Stimulated activated CD8-positive, alpha-beta memory T cell treated with anti-CD3 and anti-CD28 coated beads, Interleukin-2, amount 100 ng/mL, for 48 hours (primary cell): ENCODE measurements at places on chromosomes 12 and 14.

GRCh38 chr12:11965258-11965910 is 105.4 kb upstream of the BCL2L14 start:
- no peak for DNase-seq

DNA sequence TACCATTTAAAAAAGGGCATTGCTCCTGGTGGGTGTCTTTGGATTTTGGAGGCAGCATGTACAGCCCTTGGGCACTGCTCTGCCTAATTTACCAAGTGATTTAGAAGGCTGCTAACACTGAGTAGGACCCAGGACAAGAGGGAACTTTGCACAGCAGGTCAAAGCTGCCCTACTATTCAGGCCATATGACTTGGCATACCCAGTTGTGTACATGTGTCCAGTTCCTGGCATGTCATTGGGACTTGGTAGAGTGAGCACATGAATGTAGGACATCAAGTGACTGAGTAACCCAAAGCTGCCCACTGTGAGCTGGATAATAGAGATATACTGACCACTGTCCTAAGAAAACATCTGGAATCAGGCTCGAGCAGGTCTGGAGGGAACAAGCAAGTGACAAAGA is 15.7 kb downstream of the CDKL1 start:
- no peak for DNase-seq

DNA sequence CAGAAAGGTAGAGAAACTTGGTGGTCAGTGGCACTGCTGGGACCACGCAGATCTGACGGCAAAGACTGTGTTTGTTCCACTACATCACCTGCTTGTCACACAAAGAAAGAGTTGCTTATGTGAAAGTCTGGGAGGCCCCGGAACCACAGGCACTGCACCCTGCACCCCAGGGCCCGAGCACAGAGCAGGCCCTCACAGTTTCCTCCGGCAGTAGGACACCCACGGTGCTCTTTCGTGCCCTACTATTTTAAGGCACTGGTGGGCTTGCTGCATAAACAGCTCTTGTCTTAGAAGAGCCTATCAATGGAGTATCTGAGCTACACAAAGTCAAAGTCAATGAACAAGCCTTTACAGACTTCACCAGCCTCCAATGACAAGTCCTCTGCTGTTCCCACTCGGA is 8.0 kb downstream of the LGMN start:
- no peak for DNase-seq

DNA sequence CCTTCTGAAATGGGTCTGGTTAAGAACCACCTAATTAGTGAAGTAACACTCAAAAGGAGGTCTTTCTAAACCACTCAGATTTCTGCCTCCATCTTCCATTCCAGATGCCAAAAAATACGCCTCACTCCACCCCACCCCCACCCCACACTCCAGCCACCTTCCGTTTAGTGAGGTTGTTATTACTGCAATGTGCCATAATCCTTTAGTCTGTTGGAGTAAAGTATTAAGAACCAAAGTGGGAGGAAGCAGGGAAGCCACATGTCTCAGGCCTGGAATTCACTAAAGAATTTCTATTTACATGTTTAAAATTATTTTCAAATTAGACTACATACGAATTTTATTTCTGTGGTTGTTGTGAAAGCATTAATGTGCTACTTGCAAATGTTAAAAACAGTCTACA is 7.4 kb downstream of the KIF21A start:
- DNase-seq: no peak

DNA sequence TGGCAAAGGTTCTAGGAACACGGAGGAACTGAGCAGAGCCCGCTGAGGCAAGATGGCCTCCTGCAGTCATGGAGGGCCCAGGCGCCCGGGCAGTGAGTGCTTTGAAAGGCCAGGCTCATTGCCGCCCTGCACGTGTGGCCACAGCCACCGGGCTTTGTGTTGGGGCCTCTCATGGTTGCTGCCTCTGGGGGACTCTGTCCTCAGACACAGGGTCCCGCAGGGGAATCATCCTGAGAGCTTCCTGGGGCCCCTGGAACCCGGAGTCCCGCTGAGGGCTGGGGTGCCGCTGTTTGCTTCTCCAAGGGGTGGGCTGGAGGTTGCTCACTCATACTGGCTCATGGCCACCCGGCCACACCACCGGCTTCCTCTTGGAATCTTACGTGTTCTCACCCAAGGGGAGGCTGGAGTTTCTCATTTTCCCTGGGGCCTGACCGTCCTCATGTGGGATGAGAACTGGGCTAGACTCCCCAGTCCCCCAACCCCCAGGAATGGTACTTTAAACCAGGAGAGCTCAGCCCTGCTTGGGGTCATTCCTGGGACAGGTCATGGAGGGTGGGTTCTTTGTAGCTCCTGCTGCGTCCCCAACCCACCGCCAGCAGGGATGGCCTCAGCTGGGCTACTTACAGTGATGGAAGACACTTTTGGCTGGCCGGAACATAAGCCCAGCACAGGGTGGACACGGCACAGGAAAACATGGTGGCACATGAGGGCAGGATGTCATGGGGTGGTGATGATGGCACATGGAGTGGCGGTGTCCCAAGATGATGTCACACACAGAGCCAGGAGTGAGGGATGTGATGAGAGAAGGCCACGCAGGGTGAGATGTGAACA is 21.1 kb upstream of the LRTM2 start:
- no peak for DNase-seq

DNA sequence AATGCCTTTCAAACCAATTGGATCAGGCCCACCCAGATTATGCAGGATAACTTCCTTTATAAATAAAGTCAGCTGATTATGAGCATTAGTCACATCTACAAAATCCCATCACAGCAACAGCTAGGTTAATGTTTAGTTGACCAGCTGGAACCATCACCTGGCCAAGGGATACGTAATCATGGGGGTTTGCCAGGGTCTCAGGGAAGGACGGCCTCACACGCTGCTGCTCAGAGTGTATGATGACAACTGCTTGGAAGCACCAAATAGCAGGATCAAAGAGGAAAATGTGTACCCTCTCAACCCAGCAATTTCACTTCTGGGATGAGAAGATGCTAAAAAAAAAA is 162.6 kb downstream of the SLC15A4 start:
- no peak for DNase-seq

GRCh38 chr14:36880276-36880675 is 218.6 kb downstream of the PAX9 start:
- no peak for DNase-seq

DNA sequence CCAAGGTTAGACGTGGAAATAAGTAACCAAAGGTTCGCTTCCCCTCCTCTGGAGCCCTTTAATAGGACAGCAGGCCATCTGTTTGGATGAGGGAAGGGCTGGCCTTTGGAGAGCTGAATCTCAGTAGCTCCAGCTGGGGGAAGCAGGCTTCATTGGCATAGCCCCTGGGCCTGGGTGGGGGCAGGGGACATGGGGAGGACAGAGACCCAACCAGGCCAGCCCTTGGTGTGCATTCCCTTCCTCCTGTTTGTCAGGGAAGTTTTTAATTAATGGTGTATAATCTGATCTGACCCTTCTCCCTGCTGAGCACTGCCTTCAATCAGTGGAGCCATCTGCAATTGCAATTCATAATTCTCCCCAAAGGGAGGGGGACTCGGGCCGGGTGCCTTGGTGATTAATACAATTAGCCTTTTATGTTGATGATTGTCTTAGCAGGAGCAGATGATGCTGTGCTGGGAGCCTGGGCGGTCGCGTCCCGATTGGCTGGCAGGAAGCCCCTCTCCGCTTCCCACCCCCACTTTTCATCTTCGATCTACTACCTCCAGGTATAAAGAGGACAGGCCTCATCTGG is 6.4 kb downstream of the AQP6 start:
- DNase-seq: no peak

- DNase-seq: no peak
Observed at GRCh38 chr12:125387206-125387605, 322.0 kb downstream of the AACS start.

DNA sequence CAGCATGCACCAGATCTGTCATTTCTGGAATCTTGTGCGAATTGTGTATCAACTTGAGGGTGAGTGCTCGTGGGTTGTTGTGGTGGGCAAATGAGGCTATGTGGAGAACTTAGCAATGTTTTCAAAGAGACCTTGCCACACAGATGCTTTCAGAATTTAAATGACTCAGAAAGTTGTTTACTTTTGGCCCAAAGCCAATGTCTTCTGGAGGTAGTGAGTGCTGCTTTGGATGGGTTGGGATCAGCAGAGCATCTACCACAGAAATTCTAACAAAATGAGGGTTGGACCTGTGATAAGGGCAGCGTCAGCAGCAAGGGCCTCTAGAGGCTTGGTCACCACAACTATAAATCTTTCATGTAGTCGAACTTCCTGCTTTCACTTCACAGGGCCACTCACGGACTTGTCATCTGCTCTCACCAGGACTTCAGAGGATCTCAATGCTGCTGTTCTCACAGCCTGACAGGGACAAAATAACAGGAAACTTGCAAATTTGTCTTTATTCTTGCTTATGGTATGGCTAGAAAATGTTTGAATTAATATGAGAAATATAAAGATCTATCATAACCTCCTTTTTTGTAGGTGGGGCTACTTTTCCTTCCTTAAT is 111.4 kb downstream of the DACT1 start:
- DNase-seq: peak; percentile 3

- no peak for DNase-seq
Observed at GRCh38 chr12:67534681-67535080, 113.9 kb upstream of the DYRK2 start.

DNA sequence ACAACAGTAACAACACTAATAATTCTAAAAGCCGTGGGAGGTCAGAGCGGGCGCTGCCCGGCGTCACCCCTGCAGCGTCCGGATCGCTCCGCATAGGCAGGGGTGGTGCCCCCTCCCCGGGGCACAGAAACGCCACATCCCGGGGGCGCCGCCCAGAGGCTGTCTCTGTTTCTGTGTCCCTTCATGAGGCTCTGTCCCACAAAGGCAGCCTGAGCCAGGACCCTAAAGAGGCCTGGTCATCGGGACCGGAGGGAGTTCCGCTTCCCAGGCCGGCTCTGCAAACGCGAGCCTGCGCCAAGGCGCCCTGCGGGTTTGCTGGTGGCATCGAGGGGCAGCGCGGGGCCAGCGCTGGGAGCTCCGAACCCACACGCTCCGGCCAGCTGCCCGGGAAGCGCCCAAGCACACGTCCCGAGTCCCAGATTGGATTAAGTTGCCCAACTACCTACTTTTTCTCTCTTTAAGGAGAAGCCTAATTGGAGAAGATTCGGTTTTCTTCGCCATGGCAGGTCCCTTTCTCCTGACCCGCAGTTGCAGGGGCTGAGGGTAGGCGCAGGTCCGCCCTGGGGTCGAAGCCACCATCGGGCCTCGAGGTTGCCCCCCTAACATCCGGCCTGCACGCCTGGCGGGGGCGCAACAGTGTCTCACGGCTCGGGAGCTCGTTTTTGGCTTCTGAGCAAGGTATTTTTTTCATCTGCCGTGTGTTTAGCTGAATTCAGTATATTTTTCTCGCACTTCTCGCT is 421.7 kb downstream of the VRK1 start:
- peak; percentile 4 for DNase-seq

DNA sequence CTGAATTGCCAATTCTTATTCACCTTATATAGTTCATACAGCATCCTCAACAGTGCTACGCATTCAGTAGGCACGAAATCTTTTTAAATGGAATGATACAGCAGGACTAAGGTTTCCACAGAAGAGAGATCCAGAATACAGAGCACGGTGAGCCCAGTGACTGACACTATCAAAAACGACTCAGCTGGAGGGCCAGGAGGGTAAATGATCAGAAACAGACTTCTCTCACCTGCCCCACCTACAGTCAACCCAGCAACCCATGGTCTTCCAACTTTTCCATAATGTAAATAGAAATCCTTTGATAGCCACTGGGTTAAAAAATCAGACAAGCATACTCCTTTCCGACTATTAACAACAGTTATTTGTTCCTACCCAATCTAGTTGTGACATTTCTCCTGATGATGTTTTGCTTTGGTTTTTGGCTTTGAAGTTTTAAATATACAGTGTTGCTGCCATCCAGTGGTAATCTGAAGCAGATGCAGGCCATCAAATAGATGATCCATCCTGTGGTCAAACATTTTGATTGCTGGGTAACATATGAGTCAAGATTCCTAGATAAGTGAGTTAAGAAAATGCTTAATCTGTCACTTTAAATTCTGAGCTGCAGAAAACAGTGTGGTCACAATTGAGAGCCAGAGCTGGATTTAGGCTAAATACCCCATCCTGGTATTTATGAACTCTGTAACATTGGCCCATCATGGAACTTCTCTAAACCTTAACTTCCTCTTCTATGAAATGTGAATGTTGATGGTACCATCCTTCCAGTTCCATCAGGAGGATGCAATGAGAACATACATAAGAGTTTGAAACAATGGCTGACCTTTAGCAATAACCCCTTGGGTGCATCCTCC is 42.0 kb downstream of the GPHB5 start:
- DNase-seq: no peak
